Activated CD8-positive, alpha-beta memory T cell treated with anti-CD3 and anti-CD28 coated beads, Interleukin-2, amount 50 U/mL, for 48 hours (primary cell): ENCODE measurements at places on chromosomes 7 and 10.
A peak's percentile ranks its signal among the peaks of the same experiment; 100 is the strongest.

- peak; percentile 38 for DNase-seq
Measured at GRCh38 chr10:71434760-71435394, 38.2 kb downstream of the CDH23 start.

DNA sequence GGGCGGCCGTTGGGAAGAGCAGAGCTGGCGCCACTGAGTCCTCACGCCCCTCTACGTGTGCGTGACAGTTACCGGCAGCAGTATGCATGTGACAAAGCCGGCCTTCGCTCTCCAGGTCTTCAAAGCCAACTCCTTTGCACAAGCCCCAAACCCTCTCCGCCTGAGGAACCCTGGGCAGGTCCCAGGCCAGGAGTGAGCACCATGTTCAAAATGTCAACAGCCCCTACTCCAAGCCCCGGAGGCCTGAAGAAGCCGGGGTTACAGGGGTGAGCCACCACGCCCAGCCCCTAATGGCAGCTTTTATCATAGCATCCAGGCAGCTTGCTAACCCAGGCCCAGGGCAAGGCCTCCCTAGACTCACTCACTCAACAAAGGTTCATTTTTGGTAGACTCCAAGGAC lies 70.8 kb downstream of the OAT start:
- peak; percentile 37 for DNase-seq

GRCh38 chr10:123999261-123999660 lies 94.1 kb downstream of the CHST15 start:
- peak; percentile 32 for DNase-seq

DNA sequence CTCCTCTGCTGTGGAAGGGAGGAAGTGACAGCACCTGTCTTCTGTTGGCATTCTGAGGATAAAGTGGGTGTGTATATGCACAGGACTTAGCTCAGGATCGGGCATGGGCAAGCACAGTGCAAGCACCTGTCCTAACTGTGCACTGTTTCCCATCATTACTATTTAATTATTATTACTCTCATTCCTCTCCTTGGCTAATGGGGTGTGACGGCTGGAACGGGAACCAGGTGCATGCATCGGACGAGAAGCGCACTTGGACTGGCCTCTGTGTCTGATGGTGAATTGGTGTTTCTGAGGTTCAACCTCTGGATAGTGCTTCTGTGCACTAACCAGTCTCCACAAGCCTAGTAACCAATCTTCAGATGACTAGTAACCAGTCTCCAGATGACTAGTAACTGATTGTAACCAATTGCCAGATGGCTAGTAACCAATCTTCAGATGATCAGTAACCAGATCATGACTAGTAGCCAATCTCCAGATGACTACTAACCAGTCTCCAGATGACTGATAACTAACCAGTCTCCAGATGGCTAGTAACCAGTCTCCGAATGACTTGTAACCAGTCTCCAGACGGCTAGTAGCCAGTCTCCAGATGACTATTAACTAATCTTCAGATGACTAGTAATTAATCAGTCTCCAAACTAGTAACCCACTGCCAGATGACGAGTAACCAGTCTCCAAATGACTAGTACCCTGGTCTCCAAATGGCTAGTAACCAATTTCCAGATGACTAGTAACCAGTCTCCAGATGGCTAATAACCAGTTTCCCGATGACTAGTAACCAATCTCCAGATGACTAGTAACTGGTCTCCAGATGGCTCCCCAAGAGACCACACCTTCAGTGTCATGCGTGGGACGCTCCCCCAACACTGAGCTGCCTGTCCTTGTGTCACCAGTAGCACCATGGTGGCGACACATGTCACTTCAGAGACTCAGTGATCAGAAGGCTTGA lies 85.8 kb downstream of the PAXIP1 start:
- no peak for DNase-seq

- peak; percentile 37 for DNase-seq
Measured at GRCh38 chr7:1695800-1696454, 25.9 kb downstream of the ELFN1 start.

- peak; percentile 91 for DNase-seq
Measured at GRCh38 chr7:1065585-1066241, 21.4 kb downstream of the GPR146 start.

DNA sequence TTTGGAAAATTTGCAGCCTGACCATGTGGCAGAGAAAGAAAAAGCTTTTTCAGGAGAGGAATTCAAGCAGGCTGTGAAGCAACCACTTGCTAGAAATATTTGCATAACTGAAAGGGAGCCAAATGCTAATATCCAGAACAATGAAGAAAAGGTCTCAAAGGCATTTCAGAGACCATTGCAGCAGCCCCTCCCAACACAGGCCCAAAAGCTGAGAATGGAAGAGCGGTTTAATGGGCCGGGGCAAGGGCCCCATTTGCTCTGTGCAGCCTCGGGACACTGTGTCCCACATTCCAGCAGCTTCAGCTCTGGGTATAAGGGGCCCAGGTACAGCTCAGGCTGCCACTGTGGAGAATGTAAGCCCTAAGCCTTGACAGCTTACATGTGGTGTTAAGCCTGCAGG lies 918.1 kb upstream of the POT1 start:
- DNase-seq = no peak

DNA sequence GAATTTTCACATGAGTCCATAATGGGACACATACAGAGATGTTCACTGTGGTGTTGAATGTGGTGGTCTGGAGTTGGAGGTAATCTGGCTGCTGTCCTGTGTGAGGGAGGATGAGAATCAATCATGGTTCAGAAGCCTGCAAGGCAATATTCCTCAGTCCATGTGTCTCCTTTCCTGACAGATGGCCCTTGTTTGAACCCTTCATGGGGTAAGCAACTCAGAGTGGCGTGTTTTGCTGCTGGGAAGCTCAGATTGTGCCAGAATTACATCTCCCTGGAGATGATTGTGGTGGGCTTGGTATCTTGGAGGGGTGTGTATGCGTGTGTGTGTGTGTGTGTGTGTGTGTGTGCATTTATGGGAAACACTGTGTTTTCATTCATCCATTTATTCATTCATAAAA lies 44.5 kb upstream of the COMTD1 start:
- no peak for DNase-seq

DNA sequence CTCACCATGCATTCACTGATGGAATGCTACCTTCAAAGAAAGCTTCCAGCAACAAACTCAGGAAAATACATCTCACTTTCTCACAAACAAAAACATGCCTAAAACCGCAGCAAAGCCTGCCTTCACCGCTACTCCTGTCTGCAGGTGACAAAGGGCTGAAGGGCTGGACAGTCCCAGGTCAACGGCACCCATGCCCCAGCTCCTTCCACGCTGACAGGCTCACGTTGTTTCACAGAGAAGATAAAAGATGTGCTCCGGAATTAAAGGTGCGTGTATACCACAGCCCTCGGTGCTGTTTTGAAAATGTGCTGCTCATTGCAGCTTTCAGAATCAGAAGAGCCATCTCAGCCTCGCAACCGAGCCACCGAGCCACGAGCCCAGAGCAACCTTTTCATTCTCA lies 445.0 kb downstream of the PTPRN2 start:
- no peak for DNase-seq

GRCh38 chr7:125467996-125468854 lies 538.6 kb upstream of the POT1 start:
- no peak for DNase-seq

DNA sequence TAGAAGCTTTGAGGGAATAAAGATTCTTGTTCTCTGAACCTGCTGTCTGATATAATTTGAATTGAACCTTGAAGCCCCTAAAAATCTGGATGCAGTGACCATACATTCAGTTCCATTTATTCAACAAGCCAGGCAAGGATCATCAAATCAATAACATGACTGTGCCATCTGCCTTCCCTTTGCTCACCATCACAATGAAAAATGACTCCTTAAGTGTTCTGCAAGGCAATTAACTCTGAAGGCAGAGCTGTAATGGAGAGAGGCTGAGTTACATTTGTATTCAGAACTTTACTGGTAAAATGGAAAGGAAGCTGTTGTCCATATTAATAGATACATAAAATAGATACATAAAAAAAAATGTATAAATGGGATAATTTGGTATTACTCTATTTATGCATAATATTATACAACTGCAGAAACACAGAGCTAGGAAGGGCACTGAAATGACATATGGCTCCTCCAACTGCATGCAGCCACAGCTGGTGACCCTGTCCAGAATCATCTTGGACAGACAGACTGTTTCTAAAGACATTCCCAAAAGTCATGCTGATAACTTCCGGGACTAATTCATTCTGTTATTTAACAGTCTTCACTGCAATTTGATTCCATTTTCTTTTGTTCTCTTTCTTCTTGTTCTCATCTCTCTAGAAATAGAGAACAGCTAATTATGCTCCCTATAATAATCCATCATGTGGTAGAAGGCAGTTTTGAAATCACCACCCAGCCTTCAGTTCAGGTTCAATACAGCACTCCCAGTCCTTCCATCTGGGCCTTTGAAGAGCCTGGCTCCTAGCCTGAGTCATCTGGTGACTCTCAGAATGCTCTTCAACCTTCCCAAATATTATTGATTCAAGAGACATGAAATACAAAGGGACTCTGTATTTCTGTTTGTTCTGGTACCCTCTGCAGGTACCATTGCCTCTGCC lies 412.6 kb downstream of the GFRA1 start:
- DNase-seq = no peak

DNA sequence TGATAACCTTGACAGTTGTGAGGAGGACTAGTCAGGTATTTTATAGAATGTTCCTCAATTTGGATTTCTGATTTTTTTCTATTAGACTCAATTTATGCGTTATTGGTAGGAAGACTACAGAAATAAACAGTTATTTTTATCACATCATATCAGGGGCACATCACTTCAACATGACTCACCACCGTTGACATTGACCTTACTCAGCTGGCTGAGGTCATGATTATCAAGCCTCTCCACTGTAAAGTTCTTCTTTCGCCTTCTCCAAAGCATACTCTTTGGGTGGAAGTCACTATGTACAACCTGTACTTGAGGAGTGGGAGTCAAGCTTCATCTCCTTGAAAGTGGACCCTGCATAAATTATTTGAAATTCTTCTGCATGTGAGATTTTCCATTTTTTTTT lies 194.3 kb upstream of the IGFBP3 start:
- no peak for DNase-seq

- no peak for DNase-seq
Measured at GRCh38 chr7:20401861-20402746, 71.4 kb downstream of the ITGB8 start.
